Right renal pelvis (tissue), 4 donors: ENCODE measurements at places on chromosomes 2 and 18. TPM values are rescaled to one million over a fixed set of nuclear protein-coding genes. Genes with fewer than 3 reads are reported as not detected.

GRCh38 chr2:58620093-58620492, 379.0 kb upstream of the FANCL start:
- DNase-seq, result no peak

GRCh38 chr2:120704696-120705095, 31.0 kb upstream of the GLI2 start:
- no peak for DNase-seq

DNA sequence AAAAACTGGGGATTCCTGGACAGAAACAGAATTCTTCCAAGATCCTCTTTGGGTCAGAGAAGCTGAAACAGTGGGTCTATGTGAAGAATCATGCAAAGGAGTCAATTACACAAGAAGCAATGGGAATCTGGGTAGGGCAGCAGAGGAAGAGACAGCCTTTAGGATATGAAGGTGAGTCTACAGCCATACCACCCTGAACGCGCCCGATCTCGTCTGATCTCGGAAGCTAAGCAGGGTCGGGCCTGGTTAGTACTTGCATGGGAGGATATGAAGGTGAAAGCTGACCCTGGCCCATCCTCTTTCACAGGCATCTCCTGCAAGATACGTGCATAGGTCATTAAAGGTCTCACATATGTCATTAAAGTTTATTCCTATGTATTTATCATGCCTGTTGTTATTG, 1080.9 kb upstream of the FANCL start:
- DNase-seq, result no peak

DNA sequence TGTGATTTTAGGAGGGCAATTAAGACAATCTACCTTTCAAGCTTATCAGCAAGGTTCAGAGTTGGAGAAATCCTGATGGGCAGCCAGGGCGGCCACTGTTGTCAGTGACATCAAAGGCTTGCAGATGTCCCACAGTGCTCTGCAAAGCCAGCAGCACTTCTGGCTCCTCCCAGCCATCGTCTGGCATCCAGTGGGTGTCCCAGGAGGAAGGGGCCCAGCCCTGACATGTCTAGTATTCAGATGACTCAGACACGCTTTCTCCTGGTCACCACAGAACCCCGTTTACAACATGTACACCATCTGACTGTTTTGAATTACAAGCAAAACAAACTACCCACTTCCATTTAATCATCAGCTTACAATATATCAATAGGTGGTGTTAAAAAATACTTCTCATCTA, 61.4 kb downstream of the CYRIA start:
- no peak for DNase-seq

DNA sequence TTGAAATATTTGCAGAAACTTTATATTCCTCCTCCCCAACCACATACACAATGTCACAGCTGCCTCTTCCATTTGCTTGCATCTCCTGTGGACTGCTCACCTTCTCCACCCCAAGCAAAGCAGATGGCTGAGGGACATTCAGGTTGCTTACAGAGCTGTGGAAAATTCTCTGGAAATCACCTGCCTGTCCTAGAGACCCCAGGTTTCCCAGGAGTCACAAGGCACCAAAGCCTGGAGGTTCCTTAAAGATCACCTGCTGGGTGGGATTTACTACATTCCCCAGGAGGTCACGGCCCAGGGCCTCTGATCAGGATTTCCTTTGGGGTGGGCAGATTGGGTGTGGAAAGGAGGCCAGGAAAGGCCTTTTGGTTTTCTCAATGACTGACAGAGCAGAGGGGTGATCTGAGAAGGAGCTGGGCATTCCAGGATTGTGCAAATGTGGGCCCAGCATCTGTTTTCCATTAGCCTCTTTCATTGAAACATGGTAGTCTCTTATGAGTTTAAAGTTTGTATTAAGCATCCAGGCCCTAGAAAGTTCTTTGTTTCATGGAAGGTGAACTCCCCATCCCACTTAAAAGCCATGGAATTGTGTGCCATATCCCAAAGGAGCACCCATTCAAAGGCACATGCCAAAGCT, 410.7 kb upstream of the TNP1 start:
- no peak for DNase-seq

GRCh38 chr2:112933261-112933660, 22.3 kb downstream of the IL37 start:
- no peak for DNase-seq

GRCh38 chr18:61679836-61680235, 213.0 kb downstream of the RNF152 start:
- no peak for DNase-seq

GRCh38 chr2:3303583-3304406, 73.8 kb downstream of the EIPR1 start:
- peak; percentile 72 for DNase-seq

DNA sequence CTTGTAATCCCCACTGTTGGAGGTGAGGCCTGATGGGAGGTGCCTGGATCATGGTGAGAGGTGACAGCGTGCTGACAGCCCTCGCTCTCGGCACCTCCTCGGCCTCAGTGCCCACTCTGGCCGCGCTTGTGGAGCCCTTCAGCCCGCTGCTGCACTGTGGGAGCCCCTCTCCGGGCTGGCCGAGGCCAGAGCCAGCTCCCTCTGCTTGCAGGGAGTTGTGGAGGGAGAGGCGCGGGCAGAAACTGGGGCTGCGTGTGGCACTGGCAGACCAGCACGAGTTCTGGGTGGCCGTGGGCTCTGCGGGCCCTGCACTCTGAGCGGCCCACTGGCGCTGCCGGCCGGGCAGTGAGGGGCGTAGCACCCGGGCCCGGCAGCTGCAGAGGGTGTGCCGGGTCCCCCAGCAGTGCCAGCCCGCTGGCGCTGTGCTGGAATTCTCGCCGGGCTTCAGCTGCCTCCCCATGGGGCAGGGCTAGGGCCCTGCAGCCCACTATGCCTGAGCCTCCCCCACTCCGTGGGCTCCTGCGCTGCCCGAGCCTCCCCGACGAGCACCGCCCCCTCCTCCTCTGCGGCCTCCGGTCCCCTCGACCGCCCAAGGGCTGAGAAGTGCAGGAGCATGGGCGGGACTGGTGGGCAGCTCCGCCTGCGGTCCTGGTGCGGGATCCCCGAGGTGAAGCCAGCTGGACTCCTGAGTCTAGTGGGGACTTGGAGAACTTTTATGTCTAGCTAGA, 197.1 kb downstream of the SPP2 start:
- DNase-seq, result no peak

GRCh38 chr2:53729143-53729762, 38.4 kb upstream of the CHAC2 start:
- no peak for DNase-seq

The NYAP2 gene
- not detected for polyA plus RNA-seq

The TNS1 gene
- polyA plus RNA-seq, result 62.8 TPM

The GPBAR1 gene
- polyA plus RNA-seq, result 2.4 TPM
